ENCODE measurements at places on chromosomes 7 and 10.

- DNase-seq = no peak
These were observed 3.3 kb upstream of the GAD2 start for GRCh38 chr10:26213157-26213800.

DNA sequence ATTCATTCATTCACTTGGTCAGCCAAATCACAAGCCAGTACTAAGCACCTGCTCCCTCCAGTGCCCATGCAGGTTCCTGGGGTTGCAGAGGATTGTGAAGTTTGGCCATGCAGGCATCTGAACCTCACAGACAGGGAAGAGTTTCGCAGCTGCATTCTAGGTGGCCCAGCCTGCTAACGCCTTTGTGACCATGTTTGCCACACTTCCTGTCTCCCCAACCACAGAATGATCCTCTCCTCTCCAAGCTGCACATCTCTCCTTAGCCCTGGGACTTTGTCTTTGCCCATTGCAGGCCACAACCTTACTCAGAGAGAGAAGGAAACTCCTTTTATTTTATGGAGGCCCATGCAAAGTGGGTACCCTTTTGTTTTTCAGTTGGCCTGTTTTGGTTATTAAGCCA, 31.8 kb downstream of the EPDR1 start:
- no peak for DNase-seq

DNA sequence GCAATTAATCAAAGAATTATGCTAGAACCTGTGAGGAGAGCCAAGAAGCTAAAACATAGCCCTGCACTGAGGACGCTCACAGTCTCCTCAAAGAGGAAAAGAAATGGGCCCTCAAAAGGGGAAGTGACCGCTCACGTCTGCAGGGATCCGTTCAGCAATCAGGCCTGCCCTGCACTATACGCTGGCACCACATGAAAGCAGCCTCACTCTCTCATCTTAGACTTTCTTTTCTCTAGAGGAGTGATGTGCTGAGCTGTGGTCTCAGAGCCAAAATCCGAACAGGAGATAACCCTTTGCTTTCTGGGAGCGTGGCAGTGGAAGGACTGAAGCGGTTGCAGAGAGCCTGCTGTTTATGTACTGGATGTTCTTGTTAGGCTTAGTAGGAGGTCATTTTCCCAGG, 6.3 kb upstream of the IL2RA start:
- DNase-seq = no peak

- no peak for DNase-seq
These were observed 48.4 kb upstream of the GSAP start for GRCh38 chr7:77464589-77464988.

- no peak for DNase-seq
These were observed 75.7 kb downstream of the C10orf105 start for GRCh38 chr10:71643904-71644303.

DNA sequence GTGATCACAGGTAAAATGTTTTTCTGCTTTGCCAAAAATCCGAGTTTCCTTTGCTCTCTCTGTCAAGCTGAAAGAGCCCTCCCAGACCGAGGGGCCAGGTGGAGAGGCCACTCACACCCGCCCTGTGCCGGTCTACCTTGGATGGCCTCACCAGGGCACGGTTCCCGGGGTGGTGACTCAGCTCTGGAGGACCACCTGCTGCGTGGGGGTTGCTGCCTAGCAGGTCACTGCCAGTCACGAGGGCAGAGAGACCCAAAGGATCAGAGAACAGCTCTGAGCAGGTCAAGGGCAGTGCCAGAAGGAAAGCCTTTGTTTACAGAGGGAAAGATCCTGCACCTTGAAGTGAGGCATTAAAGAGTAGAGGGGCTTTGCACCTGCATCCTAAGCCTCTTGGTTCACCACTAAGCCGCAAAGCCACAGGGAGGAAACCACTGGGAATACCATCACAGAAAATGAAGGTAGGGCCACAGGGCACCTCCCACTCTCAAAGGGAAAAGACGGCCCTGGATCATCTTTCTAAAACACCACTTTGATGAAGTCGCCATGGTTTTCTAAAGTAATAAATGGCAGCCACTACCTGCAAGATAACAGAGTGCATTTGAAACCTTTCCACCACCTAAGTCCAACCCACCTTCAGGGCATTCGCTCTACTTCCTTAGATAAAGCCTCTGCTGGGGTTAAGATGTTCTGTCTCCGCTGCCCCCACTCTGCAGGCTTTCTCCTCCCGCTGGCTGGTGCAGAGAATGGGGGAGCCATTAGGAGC, 160.3 kb upstream of the KLF14 start:
- no peak for DNase-seq

GRCh38 chr7:26321435-26321834, 29.8 kb downstream of the SNX10 start:
- no peak for DNase-seq

Measured in NCI-H187 treated with DMSO at 0.1 percent for 48 hours (cell line).